ENCODE measurements at places on chromosomes 6 and 20.

GRCh38 chr20:59441306-59441705 lies 140.9 kb downstream of the EDN3 start:
- no peak for DNase-seq

GRCh38 chr6:28537065-28537464 lies 11.4 kb downstream of the GPX5 start:
- DNase-seq: no peak

DNA sequence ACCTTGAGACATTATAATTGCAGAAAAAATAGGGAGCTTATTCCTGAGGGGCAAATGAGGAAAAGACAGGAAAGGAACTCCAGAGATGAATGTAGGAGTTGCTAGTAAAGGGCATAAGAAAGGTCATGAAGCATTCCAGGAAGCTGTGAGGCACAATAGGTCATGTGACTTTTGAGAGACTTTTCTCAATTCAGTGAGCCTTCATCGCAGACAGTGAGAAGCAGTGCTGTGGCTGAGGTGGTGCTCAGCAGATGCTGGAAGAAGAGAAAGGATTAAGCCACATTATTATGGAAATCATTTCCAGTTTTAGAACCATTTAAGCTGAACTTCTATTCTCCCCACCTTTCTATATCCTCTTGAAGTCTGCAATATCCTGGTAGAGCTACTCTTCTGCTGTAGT lies 4.1 kb downstream of the SPTLC3 start:
- DNase-seq: no peak

DNA sequence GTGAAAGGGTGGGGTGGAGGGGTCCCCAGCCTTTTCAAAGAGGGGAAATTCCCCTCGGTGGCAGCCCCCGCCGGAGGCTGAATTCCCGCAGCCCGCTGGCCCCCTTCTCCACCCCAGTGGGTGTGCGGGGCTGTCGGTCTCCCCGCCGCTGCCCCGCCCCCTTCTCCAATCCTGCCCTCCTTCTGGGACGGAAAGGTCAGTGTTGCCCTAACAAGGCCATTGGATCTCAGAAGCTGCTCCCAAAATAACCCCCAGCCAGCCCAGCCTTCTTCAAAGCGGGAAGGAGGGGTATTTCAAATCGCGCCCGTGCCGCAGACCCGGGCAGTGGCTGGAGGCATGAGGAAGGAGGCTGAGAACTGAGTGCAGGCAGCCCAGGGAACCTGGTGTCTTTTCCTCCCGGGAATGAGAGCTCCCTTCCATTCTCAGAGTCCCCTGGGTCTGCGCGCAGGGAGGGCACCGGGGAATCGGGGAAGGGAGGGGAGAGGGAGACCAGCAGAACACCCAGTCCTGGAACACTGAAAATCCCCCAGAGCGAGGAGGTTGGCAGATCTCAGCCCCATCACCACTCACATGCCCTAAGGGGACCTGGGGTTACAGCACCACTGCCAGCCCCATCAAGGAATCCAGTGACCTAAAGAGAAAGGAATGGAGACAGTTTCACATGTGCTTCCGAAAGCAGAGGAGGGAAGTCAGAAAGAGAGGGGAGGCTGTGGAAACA lies at the start of gene JPH2:
Gene JPH2 (minus strand): TSS at position 135 of the 718 bp plus-strand sequence. CDS start 483 bp downstream, outside the sequence.
- DNase-seq: no peak

DNA sequence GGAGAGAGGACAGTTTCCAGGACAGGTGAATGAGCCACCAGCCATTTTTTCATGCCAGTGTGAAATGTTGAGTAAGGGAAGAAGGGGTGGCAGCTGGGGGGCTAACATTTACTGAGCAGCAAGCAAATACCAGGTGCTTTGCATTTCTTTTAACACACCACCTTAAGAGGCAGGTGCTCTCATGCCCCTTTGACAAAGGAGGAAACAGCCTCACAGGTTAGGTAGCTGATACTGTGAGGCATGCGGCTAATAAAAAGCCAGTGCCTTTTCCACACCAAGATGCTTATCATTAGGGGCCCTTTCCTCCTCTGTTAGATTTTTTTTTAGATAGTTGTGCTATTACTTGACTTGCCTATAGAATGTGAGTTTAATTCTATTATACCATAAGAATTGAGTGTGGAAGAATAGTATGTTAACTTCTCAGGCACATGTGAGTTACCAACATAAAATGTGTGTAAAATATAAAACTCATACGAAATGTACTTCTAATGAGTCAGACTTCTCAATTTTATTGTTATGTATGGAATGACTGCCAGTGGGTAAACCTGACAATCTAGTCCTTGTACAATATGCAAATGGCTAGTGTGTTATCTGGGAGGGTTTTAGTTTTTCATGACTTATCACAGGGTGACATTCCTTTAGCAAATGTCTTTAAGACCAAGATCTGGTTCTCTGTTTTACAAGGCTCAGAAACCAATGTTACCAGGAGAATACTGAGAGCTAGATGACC lies 260.0 kb downstream of the TMEM242 start:
- peak; percentile 87 for DNase-seq

GRCh38 chr6:148704400-148705246 lies 42.2 kb upstream of the UST start:
- DNase-seq: peak; percentile 11

DNA sequence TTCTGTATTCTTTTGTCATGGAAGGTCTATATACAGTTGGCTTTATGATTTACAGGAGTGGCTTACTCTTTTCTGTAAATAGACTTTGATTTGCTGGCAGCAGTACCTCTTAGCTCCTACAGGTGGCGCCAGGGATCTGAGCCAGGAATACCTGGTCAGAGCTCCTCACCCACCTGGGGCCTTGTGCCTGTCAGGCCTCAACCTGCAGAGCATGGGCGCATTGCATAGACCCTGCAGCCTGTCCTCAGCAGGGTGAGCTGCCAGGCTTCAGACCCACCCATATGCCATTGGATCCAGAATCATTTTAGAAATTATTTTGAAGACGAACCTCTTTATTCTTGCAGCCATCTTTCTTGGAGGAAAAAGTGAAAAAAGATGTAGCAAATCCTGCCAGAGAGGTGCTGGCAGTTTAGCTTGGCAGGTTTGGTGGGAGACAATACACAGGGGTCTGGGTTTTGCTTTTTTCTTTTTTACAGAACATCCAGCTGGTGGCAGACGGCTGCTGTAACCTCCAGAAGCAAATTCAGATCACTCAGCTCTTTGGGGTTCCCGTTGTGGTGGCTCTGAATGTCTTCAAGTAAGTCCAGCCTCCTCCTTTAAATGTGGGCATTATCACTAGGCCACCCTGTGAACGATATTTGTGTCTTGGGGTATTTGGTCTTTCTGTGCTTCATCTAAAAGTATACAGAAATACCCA lies 149.1 kb downstream of the MTHFD1L start:
- peak; percentile 87 for DNase-seq

DNA sequence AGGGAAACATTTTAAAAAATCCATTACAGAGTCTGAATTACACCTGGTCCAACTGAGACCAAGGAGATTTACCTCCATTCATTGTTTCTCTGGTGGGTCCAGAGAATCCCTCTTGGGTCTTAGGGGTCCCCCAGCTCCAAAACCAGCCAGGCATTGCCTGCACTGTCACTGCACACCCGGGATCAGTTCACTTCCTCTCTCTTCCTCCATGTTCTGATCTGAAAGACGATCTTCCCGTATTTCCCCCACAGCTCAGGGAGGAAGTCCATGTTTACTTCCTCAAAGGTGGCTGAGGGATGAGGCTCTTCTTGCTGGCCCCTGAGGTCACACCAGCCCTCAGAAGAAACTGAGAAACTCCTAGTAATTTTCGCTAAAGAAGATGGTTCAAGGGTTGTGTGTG lies 159.7 kb downstream of the BMP7 start:
- no peak for DNase-seq

DNA sequence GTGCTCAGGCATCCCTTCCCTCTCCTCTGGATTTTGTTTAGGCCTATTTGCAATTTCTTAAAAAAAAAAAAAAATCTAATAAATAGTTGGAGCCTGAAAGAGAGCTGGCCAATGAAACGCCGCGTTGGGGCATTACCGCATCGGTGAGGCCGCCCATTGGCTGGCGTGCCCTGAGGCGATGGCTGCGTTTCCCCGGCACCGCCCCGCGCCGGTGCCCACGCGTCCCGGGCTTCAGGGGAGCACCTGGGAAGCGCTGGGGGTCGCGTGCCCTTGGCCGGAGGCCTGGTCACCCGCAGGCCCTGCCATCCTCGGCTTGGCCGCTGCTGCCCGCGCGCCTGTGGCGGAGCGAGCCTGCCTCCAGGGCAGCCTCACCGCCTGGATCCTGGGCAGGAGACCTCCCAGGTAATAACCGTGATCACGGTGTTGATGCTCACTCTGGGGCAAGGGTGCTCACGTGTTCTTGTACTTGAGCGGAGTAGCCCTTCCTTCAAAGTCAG lies 155.4 kb downstream of the NRN1 start:
- peak; percentile 61 for DNase-seq

GRCh38 chr6:38499529-38500096 lies 140.1 kb downstream of the BTBD9 start:
- no peak for DNase-seq

Data from NCI-H146 (cell line).